ENCODE measurements at places on chromosomes 4 and X.

- no peak for DNase-seq
These were observed 24.4 kb downstream of the TXK start for GRCh38 chr4:48109413-48110263.

DNA sequence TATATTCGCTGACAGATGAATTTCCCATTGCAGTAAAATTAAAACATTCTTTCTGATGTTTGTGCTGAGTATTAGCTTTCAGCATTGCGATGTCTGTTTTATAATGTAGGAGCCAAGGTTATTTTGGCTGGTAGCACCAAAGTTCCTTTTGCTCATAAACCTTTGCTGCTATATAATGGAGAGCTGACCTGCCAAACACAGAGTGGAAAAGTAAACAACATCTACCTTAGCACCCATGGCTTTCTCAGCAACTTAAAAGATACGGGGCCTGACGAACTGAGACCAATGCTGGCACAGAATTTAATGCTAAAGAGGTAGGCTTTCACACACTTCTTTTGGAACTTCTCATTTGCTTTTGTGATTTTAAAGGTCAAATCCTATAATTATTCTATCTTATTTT, 46.0 kb downstream of the WDR19 start:
- DNase-seq: no peak

DNA sequence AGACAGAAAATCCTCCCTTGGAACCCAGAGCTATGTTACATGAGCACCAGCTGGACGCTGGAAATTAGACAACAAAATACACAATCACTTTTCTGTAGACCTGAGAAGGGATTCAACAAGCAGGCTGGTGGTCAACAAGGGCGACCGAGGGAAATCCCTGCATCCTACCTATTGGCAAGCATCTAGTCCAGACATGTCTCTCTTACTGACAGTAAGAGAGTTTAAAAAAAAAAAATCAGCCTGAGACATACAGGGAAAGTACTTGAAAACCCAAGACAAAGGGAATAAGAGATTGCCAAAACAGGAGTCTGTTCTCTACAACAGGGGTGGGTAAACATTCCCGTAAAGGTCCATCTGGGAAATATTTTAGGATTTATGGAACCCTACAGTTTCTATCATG, 108.0 kb downstream of the KDR start:
- no peak for DNase-seq

GRCh38 chrX:21683941-21684340, 25.8 kb upstream of the KLHL34 start:
- DNase-seq: no peak

GRCh38 chr4:107708225-107708624, 11.8 kb downstream of the PAPSS1 start:
- DNase-seq: no peak

- no peak for DNase-seq
These were observed 20.2 kb downstream of the GYG2 start for GRCh38 chrX:2848871-2849301.

DNA sequence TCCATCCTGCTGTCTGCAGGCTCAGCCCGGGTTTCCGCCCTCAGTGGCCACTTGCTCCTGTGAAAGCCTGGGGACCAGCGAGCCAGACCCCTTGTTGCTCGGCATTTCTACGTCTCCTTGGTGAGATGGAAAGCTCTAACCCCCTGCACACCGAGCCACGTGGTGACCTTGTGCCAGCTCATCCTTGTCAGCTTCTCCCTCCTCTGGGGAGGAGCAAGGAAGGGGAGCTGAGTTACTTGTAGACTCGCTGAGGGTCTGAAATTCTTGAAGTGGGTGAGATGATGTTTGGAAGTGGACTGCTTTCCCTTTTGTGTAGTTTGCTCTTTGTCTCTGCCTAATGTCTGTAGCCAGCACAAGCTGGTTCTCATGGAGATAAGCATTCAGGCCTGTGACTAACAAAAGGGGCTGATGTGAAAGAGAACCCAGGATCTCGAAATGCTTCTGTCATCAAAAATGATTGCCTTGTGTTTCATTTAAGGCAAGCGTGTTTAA, 29.3 kb downstream of the RGS12 start:
- no peak for DNase-seq

Measured in effector memory CD4-positive, alpha-beta T cell (primary cell).